ENCODE measurements at places on chromosomes 16 and 17. TPM values are rescaled to one million over a fixed set of nuclear protein-coding genes. Genes with fewer than 3 reads are reported as not detected.

ADAP2 gene
- 1.8 TPM for total RNA-seq

CDK3 gene
- 8.7 TPM for total RNA-seq

CDH1 gene
- 8.6 TPM for total RNA-seq

NOG gene
- 0.91 TPM for total RNA-seq

CCL5 gene
- total RNA-seq, result 63.3 TPM

MYH2 gene
- not detected for total RNA-seq

KRTAP4-9 gene
- total RNA-seq, result not detected

IL21R gene
- total RNA-seq, result 155 TPM

MYH8 gene
- not detected for total RNA-seq

ACSM2A gene
- total RNA-seq, result 0.79 TPM

GPR139 gene
- not detected for total RNA-seq

GRAP gene
- total RNA-seq, result 15.9 TPM

CACNG3 gene
- not detected for total RNA-seq

CDT1 gene
- total RNA-seq, result 167 TPM

Measured in activated T-cell treated with anti-CD3 and anti-CD28 coated beads, Interleukin-2, amount 50 U/mL, for 72 hours (primary cell).